ENCODE measurements at places on chromosomes 2 and 18.

DNA sequence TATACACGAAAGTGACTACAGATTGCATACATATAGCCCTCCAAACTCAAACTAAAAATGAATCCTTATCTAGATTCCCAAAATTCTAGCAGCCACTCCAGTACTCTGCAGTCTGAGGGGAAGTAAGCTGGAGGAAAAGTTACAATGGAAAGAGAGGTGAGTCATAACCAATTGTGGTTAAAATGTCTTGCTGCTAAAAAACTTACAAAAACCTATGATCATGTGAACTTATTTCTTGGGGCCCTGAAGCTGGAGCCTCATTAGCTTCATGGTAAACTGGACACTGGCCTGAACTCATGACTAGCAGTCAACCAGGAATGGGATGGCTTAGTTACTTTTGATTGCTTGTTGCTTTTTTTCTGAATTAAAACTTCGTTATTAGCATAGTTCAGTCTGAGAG lies 175.9 kb downstream of the SLC4A3 start:
- DNase-seq, result no peak

GRCh38 chr2:31388736-31389135 lies 25.8 kb downstream of the XDH start:
- no peak for DNase-seq

GRCh38 chr2:45316576-45317338 lies 294.3 kb downstream of the SRBD1 start:
- DNase-seq, result no peak

- DNase-seq, result no peak
Measured at GRCh38 chr2:109317471-109318095, 188.6 kb downstream of the SH3RF3 start.

- DNase-seq, result peak; percentile 84
Measured at GRCh38 chr18:21955757-21956652, 213.4 kb upstream of the GATA6 start.

DNA sequence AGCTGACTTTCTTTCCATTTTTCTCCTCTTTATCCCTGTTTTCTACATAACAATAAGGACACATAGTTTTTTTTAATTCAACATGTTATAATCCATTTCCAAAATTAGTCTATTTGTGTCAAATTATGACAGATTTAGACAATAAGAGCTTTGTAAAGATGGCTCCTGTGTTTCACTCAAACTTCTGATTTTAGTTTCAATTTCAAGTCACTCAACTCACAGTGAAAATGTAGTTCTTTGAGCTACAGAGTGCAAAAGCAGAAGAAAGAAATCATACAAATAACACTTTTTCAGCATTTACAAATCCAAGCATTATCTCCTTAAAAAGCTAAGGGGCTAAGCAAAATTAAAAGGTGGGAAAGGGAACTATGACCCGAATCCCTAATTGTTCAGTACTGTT lies 340.7 kb upstream of the TRIB2 start:
- no peak for DNase-seq

DNA sequence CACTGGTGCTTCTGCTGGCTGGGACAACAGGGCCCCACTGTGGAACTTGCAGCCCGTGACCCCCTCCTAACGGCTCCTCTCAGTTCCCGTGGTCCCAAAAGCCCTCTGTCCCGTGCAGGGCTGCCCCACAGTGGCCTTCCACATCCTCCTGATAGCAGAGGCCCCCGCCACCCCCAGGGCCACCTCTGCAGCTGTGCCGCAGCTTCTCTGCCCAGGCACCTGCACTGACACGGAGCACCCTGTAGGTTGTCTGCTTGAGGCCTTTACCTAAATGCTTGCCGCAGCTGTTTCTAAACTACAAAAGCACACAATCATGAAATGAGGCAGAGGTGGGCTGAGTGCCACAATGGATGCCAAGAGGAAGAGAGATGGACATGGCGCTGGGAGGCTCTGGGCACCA lies 13.5 kb upstream of the GRHL1 start:
- no peak for DNase-seq

- no peak for DNase-seq
Measured at GRCh38 chr2:72204156-72204785, 56.6 kb upstream of the CYP26B1 start.

- DNase-seq, result no peak
Measured at GRCh38 chr2:177141866-177142265, 70.7 kb upstream of the HNRNPA3 start.

DNA sequence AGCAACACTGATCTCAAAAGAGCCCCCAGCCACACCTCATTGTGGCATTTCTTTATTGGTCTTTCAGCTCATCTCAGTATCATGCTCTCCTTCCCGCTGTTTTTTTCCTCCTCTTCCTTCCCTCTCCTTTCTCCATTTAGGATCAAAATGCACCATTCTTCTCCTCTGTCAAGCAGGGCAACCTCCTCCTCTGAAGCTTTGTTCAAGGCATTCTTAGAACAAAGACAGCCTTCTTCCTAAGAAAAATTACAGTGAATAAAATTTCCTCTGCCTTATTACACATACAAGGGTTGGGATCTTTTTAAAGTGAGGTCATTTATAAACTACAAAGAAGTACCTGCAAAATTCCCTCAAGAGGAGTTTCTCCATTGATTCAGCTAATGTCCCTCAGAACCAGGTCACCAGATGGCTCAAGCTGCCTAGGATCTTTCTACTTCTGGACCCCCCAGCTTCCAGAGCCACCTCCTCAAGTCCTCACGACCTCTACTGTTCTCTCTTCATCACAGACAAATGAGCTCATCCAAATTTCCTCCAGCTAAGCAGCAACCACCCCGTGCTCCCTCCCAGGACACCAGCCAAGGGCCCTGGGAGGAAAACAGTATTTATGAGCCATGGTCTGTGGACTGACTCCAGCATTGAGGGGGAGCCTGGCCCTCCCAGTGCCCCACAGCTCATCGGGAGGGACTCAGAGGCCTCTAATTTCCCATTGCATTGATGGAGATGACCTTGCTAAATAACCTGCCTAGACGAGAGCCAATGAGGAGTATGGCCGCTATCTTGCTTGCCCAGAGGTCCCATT lies 18.0 kb downstream of the SFXN5 start:
- DNase-seq, result no peak

DNA sequence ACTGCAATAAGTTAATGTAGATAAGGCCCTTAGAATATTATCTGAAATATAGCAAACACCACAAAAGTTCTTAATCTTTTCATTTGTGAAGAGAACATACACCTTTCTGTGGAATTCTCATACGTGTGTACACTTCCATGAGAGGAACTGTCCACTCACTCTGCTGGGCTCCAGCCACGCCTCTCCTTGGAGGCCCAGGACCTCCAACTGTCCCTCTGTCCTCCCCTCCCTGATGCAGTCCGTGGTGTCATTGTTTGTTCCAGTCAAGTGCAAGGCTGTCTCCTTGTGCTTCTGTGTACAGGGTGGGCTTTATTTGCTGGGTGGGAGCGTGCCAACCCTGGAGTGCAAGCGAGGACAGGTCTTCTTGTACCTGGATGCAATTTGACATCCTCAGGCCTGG lies 8.7 kb downstream of the RAB12 start:
- DNase-seq, result no peak

DNA sequence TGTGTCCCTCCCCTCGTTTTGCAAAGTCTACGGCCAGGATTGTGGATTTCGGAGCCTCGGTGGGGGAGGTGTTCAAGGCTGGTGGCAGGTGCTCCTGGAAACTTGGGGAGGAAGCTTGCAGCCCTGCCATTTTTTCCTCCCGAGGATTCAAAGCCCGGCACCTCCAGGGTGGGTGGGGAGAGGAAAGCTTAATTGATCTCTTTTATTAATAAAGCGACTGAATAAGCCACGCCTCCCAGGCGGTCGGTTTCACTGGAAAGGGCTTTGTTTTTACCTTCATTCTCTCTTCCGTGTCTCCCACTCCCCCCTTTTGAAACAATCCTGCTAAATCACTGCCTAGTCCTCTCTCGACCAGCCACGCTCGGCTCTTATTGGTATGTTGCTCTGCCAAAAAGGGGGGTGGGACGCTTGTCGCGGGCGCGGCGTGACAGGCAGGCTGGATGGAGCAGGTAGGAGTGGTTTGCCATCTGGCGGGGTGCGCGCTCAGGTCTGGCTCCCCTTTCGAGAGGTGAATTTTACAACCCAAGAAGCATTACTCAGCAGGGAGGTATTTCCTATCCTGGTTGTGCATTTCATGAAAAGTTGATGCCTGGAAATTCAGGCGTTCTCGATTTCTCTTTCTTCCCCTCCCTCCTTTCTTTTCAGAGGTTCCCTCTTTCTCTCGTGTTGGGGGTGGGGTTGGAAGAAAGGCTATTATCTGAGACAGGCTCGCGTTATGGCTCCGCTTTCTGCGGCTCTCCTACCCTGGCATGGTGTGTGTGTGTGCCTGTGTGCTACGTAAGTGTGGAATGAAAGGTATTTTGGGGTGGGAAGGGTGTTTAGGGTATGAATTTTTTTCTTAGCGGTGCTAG lies 1.4 kb downstream of the NEDD4L start:
- DNase-seq, result no peak

DNA sequence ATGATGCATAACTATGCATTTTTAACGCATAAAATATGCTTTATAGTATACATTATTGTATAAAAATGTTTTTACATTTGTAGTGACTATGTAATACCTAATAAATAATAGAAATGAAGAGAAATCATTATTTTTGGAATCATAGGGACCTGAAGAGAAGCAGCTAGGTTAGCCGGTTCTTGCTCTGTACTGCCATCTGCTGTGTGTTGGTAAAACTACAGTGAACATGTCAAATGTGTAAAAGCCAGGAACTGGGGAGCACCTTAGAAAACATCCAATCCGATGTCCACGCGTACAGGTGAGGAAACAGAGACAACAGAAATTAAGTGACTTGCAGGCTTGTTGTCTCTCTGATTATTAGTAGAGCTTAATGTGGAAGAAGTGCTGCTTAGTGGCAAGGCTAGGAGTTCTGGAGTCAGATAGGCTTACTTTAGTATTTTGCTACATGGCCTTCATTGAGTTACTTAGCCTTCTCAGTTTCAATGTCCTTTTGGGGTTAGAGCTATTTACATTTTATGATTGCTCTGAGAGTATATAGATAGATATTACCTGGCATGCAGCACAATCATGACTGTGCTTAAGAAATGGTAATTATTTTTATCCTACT lies 386.5 kb downstream of the DLGAP1 start:
- DNase-seq, result no peak

Data from tibial nerve (tissue), 4 donors.